SHP77 (cell line): ENCODE measurements at places on chromosomes 4 and X.

DNA sequence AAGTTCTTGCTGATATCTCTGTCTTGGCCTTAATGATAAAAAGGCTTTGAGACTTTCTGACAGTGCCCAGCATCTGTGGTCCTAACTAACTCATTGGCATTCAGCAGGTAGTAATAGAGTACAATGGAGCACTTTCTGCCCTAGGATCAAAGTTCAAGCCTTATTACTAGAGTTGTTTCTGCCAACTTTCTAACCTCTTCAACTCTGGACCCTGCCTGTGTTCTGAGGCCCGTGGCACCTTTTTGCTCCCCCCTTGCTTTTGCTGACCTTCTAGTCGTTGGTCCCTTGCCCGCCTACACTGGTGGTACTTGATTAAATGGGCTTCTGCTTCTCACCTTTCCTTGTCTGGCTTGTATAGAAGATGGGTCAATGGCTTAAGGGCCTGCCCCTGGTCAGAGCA lies 126.3 kb downstream of the PPARGC1A start:
- no peak for DNase-seq

DNA sequence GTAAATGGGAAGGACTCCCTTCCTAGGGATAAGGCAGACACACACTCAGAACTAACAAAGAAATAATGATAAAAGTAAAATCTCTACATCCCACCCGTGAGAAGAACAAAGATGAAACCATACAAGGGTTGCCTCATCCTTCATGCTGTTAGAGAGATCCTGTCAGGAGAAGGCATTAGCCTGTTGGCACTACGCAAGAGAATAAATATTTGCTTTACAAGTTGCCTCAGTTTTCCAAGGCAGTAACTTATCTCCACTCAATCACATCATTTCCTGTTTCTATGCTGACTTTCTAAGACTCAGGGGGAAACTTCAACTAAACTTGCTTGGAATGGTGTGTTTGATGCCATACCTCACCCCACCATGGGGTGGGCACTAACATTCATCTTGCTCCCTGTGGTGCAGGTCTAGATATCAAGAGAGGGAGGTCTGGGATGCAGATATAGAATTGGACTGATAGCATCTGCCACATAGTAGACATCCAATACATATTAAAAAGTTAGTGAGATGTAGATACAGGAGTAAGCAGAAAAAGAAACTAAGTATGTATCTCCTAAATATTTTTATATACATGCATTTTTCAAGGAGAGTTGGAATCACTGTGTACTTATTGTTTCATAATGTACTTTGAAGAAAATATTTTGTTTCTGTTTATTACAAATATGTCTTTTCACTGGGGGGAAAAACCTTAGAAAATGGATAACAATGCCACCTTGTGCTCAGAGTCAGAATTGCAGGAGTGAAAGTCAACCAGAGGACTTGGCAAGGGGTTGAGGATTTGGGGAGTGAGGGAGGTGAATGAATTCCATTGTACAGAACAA lies 57.2 kb upstream of the BEX4 start:
- DNase-seq = no peak

DNA sequence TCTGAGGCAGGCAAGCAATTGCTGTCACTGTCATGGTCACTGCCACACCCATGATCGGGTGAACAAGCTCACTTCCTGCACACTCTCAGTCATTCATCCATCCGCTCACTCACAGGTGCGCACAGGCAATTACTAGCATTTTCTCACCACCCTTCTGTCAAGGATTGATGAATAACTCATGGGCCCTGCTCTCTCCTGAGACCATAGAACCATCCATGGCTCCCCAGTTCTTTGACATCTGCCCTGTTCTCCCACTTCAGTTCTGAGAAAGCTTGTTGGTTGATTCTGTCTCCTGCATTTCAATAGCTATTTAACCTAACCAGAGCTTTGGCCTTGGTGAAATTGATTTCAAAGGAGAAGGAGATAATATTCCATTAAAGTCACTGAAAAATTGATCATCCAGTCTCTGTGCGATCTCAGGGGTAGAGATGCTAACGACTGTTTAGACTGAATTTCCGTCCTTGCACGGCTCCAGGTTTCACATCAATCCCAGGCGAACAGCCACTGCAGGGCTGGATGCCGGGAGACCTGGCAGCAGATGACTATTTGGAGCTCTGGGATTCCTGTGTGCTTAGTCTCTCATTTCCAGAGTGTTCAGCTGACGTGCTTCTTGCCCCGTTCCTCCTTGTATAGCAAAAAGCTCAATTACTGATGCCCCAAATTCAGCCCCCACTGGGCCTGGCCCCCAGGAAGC lies 36.9 kb upstream of the ADRA2C start:
- DNase-seq = no peak

- DNase-seq = no peak
Measured at GRCh38 chrX:23919706-23920320, 12.0 kb downstream of the CXorf58 start.
